ENCODE measurements at places on chromosomes 3 and 15.
A peak's percentile ranks its signal among the peaks of the same experiment; 100 is the strongest.

DNA sequence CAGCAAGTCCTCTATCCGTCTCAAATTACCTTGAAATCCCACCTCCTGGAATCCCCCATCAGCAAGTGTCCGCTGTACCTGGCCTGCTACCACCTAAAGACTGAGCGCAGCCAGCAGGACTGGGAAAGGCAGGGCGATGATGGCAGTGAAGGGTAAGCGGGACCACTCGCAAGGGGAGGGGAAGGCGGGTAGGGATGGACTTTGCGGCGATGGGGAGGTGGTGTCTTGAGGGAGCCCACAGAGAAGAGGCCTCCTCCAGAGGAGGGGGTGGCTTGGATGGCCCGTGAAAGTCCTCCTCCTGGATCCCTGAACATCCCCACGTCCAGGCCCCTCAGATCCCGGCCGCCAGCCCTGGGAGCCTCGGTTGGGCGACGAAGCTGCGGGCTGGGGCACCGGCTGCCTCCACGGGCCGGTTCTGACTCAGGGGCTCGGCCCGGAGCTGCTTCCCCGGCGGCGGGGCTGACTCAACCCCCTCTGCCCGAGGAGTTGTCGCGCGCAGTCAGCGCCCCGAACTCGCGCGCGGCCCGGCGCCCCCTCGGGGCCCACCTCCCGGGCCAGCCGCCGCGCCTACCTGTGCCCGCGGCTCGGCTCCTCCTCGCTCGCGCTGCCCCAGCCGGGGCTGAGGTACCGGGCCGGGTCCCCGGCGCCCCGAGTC, 512 bp downstream of the LARP6 start:
- peak; percentile 55 for DNase-seq

- DNase-seq, result no peak
Measured at GRCh38 chr3:127004641-127005397, 21.9 kb downstream of the PLXNA1 start.

DNA sequence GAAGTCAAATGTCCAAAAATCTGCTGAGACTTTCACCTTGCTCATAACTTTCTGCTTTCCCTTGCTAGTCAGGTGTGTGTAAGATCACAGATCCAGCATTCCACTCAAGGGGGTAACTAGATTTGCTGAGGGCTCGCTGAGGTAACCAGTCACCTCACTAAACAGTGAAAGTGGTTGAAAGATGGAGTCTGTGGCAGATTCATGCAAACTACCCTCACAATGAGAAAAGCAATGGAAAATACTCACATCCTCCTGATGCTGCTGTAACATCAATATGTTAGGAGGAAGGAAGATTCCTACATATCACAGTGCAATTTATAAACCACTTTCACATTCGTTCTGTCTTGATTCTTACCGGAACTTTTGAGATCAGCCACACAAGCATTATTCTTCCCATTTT, 174.3 kb upstream of the BCL6 start:
- no peak for DNase-seq

- DNase-seq, result no peak
Measured at GRCh38 chr3:73563896-73564582, 60.7 kb downstream of the PDZRN3 start.

GRCh38 chr3:51968883-51969678, 1.8 kb upstream of the PCBP4 start:
- no peak for DNase-seq

- no peak for DNase-seq
Measured at GRCh38 chr3:140428380-140428779, 249.5 kb upstream of the TRIM42 start.

- DNase-seq, result no peak
Measured at GRCh38 chr3:47475029-47475569, 642 bp downstream of the SCAP start.

GRCh38 chr3:103056542-103056941, 621.7 kb downstream of the ZPLD1 start:
- no peak for DNase-seq

DNA sequence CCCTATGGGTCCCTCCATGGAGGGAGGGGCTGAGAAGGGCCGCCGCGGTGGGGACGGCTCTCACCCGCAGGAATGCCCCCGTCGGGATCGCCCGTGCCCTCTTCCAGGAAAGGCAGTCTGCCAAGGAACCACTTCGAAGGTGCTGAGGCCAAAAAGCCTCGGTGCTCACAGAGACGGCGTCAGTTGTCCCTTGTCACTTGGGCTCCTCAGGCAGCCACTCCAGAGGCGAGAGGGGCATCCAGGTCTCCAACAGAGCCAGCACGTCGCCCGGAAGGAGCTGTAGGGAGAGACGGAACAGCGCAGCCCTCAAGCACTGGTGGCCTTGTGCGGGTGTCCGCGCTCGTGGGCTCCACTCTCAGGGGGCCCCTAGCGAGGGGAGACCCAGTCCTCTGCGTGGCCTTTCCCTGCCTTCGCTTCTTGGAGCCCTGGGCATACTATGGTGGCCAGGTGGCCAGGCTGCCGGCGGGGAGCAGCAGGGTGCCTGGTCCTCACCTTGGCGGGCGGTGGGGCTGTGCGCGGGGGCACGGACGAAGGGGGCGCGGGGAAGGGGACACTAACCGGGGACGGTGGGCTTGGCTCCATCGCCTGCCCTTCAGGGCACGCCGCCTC, 994 bp downstream of the MESP1 start:
- no peak for DNase-seq

DNA sequence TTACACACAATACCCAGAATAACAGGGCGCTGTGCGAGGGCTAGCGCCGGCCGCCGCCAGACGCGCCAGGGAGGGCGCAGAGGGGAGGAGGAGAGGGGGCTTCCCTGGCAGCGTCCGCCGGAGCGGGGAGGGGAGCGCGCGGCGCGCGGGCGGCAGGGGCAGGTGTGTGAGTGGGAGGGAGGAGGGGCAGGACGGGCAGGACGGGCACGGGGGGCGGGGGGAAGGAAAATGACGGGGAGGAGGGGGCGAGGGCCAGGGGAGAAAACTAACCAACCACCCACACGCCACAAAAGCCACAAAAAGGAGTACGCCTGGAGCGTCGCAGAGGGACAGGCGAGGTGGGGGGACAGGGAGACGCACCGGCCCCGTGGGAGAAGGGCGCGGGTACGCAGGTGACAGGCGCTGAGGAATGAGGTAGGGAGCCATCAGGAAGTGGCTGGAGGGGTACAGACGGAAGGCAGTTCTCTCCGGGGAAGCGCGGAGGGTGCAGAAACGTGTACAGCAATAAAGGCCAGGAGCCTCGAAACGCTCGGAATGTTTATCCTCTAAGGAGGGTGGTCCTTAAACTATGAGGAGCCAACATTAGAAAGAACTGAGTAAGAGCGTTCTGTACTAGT, 610 bp upstream of the SATB1 start:
- no peak for DNase-seq

DNA sequence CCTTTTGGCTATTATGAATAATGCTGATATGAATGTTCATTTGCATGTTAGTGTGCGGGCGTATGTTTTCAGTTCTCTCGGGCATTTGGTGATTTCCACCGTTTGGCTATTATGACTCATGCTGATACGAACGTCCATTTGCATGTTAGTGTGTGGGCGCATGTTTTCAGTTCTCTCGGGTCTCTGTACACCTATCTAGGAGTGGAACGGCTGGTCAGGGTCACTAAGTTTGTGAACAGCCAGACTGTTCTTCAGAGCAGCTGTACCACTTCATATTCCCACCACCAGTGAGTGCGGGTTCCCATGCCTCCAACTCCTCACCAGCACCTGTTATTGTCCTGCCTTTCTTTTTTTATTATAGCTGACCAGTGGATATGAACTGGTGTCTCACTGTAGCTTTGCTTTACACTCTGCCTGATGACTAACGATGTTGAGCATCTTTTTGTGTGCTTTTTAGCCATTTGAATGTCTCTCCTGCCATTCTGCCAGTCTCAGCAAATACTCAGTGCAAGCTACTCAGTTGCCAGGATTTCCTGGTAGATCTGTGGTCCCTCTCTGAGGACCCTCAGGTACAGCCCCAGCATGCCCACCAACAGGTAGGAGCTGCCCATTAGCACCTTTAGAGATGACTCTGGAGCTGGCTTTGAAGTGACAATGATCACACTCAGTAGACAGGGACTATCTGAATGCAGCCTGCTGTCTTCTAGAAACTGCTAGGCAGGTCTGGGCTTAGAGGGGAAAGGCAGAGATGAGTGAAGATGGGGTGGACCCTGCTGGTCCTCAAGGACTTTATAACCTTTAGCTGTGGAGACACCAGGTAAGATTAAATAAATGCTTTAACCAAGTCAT, 141.1 kb downstream of the XXYLT1 start:
- DNase-seq, result no peak

DNA sequence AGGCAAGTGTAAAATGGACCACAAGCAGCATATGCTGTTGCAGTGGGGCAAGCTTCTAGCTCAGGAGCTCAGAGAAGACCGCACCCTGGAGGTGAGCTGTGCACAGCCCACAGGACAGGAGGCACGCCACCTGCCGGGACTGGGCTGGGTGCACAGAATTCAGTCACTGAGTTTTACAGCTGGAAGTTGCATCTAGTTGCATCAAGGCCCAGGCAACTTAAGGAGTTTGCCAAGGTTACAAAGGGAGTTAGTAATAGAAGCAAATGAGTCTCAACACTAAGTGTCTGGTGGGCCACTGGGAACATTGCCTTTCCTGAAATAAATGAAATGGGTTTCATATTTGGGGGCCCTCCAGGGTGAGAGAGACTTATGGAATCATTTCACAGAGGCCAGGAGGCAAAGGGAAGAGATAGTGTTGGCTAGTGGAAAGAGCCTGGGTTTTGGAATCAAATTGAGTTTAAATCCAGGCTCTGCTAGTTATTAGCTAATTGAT, 36.0 kb upstream of the TIMP4 start:
- no peak for DNase-seq

DNA sequence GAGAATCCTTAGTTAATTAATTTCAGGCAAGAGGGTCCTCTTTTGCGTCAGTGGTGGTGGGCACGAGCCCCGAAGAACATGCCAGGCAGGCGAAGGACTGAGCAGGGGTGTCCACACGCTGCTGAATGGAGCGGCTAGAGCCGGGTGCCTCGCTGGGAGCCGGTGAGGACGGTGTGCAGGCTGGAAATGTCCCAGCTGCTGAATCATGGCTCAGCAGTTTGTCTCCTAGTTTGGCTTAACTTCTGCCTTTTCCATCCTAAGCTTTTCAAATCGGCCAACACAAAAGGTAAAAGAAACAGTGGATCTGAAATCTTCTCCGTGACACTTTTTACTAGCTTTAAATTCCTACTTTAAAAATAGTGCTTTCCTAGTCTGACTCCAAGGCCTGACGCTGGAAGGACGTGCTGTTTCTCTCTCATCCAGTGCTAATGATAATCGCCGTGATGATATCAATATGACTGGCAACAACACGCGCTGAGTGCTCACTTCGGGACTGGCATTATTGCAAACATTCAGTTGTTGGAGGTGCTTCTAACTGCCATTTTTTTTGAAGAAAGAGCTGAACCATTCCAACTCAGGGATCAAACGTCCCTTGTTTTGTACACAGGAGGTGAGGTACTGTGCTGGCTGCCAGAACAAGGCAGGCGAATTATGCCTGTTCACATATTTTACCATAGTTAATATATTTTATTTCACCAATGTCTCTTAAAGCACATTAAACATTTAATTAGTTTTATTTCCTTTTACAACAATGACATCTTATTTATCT, 19.8 kb downstream of the PCSK6 start:
- DNase-seq, result no peak
